Activated T-helper 2 cell treated with anti-CD3 and anti-CD28 coated beads, Interferon-gamma antibody, Interleukin-2, Interleukin-4, amounts not matched to agents 10 μg/mL and 5 μg/mL and 100 μg/mL, durations not matched to agents 14 hours and 24 hours and 36 hours (primary cell): ENCODE measurements at places on chromosomes 3 and 15. TPM values are rescaled to one million over a fixed set of nuclear protein-coding genes. Genes with fewer than 3 reads are reported as not detected.

DNA sequence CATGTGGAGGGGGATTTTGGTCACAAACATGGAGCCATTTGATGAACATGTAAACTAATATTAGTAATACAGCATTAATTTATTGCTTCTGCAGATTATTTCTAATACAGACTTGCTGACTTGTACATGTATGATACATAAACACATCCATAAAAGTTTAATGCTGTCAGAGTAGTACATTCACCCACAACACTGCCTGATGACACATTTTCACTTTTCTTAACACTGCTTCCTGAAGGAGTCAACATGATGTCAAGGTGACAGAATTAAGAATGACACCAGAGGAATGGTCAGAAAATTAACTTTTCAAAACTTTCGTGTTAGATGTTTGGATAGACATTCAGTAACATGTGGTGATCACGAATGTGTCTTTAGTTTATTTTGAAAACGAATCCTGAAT lies 199.4 kb downstream of the SATB1 start:
- no peak for DNase-seq

Gene SAMMSON
- not detected in 2 replicates for total RNA-seq

GRCh38 chr3:169146179-169146665 lies 517.3 kb downstream of the MECOM start:
- DNase-seq, result no peak

Gene ARHGAP31
- 13.2 and 14.0 TPM in 2 replicates for total RNA-seq

- DNase-seq, result no peak
These were observed 255.9 kb upstream of the CMC1 start for GRCh38 chr3:27985369-27986035.

- DNase-seq, result no peak
These were observed 428.8 kb downstream of the PYDC2 start for GRCh38 chr3:191889756-191890155.

DNA sequence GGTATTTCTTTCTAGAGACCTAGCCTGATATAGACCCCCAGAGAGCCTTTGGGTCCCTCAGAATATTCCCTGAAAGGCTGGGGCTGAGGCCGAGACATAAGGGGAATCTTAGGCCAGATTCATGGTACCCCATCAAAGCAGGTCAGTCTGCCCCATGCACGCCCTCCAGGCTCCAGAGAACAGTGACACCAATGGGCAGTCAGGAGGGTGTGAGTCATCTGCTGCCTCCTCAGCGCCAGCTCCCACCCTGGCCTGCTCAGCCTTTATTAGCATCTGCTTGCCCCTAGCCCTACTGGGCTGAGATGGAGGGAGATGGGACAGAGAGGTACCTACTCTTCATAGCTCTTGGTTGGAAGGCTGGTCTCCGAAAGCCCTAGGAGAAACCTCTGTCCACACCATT lies 14.3 kb upstream of the CAMKV start:
- no peak for DNase-seq

DNA sequence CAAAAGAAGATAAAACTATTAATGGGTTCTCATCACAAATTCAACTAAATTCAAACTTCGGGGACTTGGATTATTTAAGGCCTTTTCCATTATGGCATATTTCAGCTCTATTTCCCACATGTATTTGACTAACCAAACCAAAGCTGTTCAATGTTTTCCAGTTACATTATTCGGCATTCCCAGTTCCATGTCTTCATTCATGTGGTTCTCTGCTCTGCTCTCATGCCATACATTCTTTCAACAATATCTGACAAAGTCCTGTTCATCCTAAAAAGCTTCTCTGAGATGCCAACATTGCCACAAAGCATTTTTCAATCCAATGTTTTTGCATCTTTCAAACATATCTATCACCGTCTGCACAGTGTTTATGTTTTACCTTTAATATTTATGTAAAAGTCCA lies 141.4 kb downstream of the GREM1 start:
- DNase-seq, result no peak

Gene CYP1A2
- total RNA-seq, result not detected in 2 replicates

DNA sequence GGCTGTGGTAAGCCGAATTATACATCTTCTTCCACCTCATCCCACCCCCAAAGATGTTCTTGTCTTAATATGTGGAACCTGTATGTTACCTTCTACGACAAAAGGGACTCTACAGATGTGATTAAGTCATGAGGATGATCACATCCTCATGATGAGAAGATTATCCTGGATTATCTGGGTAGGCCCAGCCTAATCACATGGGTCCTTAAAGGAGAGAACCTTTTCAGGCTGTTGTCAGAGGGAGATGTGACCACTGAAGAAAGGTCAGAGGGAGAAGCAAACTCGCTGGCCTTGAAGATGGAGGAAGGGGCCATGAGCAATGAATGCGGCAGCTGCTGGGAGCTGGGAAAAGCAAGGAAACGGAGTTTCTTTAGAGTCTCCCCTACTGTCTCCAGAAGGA lies 12.9 kb upstream of the SCG3 start:
- no peak for DNase-seq

Gene MST1R
- 1.2 and 1.3 TPM in 2 replicates for total RNA-seq

GRCh38 chr15:96247621-96248305 lies 82.7 kb upstream of the NR2F2 start:
- DNase-seq, result no peak

DNA sequence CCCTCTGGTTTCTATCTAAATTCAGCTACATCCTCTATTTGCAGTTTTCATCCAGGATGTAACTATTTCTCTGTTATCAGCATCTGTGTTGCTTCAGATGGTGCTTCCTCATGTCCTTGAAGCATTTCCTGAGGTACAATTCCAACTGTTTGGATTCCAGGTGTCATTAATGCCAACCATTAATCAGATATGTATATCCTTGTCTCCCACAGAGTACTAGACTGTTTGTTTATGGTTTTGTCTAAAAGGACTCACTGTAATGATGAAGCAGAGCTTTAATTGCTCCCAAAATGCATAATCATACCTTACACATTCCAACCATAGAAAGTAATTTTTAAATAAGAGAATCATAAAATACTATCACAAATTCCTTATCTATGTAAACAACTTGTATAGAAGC lies 288.5 kb upstream of the MME start:
- DNase-seq, result no peak

GRCh38 chr3:29593802-29594201 lies 312.9 kb downstream of the RBMS3 start:
- DNase-seq, result no peak

DNA sequence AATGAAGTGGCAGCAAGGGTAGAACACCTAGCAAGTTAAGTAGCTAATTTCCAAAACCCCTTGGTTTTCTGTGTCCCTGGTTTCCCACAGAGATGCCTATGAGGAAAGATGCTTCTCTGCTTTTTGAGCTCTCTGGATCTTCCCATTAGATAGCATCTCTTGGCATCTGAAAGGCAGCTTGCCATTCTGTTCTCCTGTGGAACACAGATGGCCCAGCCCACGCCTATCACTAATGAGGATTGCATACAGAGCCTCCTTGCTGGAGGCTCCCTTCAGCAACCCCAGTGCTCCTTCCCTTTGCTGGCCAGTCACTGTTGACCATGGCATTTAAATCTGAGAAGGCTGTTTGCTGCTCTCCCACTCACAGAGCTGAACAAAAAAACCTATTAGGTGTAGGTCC lies 34.4 kb upstream of the ETV5 start:
- no peak for DNase-seq

- DNase-seq, result no peak
These were observed 39.0 kb downstream of the PGPEP1L start for GRCh38 chr15:98968576-98968975.

DNA sequence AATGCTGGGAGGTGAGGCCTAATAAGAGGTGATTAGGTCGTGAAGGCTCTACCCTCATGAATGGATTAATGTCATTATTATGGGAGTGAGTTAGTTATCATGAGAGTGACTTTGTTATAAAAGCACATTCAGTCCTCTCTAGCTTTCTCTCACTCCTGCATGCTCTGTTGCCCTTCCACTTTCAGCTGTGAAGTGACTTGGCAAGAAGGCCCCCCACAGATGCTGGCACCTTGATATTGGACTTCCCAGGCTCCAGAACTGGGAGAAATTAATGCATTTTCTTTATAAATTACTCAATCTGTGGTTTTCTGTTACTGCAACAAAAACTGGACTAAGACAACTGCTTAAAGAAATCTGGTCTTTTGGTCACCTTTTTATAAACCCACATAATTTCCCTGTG lies 144.3 kb downstream of the FBN1 start:
- DNase-seq, result no peak

DNA sequence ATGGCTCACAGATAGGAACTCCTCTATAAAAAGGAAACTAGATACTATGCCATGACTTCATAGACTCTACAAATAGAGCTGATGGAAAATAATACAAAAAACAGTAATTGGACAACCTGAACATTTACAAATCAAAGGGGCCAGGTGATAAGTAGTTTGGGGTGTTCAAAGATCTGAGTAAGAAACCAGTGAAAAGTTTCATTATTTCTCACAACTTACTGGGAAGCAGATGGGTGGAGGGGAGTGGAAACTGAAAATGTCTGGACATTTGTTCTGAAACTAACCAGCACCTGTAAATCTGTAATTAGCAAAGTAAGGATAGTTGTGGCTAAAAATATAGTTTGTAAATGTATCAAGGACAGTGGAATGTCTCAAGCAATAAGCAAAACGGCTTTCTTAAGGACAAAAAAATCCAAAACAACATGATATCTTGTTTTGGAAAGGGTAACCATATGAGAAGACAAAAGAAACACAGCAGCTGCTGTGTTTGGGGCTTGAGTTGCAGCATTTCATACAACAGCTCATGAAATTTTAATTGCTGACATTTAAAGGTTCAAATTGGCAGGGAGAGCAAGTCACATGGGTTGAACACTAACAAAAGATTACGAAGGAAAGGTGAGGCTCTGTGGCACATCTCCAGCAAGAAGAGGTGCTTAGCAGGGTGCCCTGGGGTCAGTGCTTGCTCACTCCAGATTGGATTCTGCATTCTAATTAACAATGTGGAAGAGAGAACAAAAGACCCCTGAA lies 26.8 kb upstream of the THBS1 start:
- no peak for DNase-seq

DNA sequence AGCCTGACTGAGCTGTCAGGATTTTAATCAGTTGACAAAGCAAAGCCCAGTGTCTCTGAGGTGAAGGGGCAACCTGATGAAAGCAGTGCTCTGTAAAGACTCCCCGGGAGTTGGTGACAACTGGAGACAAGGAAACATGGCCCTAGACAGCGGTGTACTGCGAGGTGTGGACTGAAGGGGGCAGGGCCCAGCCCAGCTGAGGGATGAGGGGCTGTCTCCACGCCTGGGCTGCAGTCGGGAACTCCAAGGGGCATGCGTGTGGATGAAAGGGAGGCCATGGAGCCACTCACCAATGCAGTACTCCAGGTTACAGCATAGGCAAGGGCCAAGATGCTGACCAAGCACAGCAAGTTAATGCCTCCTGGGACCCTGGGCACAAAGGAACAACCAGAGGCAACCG lies 45.1 kb downstream of the SCAP start:
- DNase-seq, result no peak

Gene DISP2
- 0.05 and 0.39 TPM in 2 replicates for total RNA-seq

Gene IL12A
- 0.53 and 0.87 TPM in 2 replicates for total RNA-seq

GRCh38 chr3:100274361-100274760 lies 13.6 kb downstream of the TBC1D23 start:
- DNase-seq, result no peak

Gene AP3B2
- total RNA-seq, result not detected in 2 replicates

Gene NR1I2
- 0.11 TPM in 2 replicates for total RNA-seq

DNA sequence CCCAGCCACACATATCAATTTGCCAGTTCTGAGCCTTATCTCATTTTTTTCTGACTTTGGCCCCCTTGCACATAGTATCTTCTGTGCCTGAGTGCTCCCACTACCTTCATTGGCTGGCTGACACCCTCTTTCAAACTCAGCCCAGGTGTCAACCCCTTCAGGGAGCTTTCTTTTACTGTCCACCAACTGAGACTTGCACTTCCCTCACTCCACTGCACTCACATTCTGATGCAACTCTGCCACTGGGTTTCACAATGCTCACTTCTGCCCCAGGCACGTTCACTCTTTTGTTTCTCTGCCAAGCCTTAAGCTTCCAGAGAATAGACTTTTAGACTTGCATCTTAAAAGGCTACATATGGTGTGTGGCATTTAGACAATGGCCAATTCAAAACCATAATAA lies 101.5 kb upstream of the CBLB start:
- no peak for DNase-seq

Gene TAMM41
- total RNA-seq, result 28.4 and 30.6 TPM in 2 replicates

Gene KCNAB1
- not detected in 2 replicates for total RNA-seq

Gene IGSF10
- not detected in 2 replicates for total RNA-seq

- no peak for DNase-seq
These were observed 44.6 kb downstream of the HACD2 start for GRCh38 chr3:123540285-123540684.

DNA sequence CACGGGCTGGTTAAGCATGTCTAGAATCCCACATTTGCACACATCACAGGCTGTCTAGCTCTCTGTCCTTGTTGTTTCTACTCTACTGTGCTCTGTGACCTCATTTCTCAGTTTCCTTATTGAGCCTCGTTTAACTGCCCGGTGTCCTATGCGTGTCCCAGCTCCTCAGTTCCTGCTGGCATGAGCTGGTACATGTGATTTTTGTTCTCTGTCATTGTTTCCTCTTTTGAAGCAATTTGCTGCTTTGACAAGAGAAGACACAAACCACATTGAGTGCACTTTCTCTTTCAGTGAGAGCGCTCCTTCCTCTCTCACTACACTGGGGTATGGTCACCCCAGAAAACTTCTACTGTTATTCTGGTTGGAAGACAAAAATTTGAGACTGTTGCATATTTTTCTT lies 563.5 kb downstream of the PDCD6IP start:
- DNase-seq, result no peak

DNA sequence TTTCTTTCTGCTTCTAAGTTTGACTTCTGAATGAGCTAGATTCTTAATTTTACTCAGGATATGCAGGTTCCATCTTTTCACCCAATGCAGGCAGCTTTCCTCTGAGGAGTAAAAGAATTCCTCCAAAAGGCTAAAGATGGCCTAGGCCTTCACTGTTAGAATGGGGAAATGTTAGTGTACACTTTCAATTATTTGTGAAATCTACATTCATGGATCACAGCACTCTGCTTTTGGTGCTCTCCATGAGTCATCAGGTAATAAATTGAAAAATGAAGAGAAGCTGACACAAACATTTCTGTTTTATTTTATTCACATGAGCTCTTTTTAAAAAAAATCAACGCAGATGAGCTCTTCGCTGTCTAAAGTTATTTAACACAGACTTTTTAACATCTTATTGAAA lies 502.5 kb upstream of the GOLIM4 start:
- DNase-seq, result no peak

DNA sequence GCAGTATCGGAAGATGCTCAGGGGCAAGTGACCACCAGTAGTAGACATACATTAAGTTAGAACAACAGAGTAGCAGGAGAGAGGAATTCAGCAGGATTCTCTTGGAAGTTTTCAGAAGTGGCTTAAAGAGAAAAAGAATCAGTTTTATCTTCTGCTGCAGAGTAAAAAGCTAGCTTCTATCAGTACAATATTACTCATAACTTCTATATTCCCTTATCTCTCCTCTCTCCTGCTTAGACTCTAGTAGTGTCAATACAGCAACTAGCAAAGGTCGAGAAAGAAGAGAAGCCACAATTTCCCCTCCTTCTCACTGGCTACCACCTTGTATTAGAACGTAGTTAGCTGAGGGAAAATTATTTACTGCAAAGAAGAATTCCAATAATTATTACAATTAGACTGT lies 539.7 kb downstream of the DIPK2A start:
- no peak for DNase-seq

Gene ERC2
- 0.09 and 0.32 TPM in 2 replicates for total RNA-seq
